ENCODE measurements at places on chromosomes 6 and 20.

GRCh38 chr6:80547827-80548226 lies 441.4 kb downstream of the BCKDHB start:
- no peak for DNase-seq

GRCh38 chr6:164106345-164106769 lies 691.8 kb downstream of the QKI start:
- DNase-seq = no peak

- no peak for DNase-seq
Measured at GRCh38 chr20:48621376-48622078, 206.3 kb downstream of the PREX1 start.

DNA sequence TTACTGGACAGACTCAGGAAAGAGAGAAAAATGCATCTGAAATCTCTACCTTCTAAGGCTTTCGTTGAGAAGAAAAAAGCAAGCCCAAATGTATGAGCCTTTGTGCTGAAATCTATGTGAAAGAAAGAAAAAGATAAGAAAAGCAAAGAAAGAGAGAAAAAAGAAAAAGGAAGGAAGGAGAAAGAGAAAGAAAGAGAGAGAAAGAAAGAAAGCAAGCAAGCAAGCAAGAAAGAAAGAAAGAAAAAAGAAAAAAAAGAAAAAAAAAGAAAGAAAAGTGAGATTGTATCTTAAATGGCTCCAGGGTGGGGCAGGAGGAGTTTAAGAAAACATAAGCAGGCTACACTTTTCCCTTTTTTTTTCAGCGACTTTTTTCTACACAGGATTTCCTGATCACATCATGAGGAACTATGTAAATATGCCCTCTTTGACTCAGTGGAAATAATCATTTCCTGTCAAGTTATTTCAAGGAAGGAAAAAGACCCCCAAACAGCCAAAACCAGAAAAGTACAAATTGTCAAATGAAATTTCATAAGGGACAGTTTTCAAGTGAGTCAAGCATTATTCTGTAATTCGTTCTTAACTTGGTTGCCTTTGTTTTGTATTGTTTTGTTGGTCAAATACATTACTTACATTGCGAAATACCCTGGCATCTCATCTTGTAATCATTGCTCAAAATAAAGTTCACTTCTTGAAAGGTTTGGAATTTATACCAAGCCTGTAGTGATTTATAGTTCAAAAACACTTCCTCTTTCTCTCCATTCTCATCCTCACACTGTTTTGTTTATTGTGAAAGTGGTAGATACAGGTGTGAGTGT lies 79.5 kb upstream of the RNF217 start:
- DNase-seq = no peak

DNA sequence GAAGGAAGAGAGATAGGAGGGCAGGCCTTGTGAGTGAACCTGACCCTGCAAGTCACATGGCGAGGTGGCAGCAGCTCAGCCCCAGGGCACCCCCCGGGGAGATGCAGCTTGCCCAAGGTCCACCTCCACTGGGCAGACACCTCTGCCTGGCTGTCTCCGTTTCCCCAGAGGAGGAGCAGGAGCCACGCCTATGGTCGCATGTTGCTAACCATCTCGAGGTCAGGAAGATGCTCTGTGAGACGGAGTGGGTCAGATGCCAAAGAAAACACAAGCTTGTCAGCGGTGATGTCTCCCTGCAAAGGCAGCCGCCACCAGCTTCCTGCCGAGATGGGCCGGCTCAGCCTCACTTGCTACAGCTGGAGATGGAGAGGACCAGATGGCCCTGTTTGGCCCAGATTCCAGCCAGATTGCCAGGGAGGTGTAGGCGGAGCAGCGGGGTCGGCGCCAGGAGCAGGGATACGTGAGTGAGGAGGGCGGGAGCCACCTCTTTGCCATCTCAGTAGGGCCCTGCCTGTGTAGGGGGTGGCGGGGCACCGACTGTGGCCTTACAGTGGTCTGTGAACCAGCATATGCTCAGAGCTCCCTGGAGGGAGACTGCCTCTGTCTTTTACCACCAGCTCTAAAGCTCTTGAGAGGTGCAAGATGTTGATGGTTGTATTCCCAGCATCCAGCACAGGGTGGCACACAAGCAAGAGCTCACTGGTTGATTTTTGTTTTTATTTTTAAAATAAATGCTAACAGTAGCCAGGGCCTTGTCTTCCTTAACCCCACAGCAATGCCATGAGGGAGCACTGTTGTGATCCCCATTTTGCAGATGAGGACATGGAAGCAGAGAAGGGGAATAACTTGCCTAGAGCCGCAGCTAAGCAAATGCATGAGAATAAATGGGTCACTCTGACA lies 42.9 kb upstream of the FAM83D start:
- no peak for DNase-seq

GRCh38 chr6:86609549-86610388 lies 327.6 kb upstream of the HTR1E start:
- no peak for DNase-seq

GRCh38 chr6:21180155-21180554 lies 413.4 kb upstream of the SOX4 start:
- DNase-seq = no peak

GRCh38 chr20:32451682-32452461 lies 93.7 kb downstream of the ASXL1 start:
- DNase-seq = no peak

DNA sequence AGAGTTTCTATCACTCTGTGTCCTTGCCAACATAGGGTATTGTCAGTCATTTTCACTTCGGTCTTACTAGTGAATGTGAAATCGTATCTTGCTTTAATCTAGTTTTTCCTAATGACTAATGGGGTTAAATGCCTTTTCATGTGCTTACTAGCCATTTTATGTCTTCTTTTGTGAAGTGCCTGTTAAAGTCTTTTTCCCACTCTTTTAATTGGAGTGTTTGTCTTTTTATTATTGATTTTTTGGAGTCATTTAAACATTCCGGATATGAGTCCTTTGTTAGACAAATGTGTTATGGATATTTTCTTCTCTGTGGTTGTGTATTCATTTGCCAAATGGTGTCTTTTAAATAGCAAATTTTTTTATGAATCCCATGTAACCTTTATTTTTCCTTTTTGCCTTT lies 194.6 kb downstream of the CDH26 start:
- no peak for DNase-seq

GRCh38 chr6:127342946-127343808 lies at the start of gene ECHDC1:
Gene ECHDC1 (minus strand): TSS chr6:127343609. CDS start chr6:127331028, 12,581 bp downstream.
- DNase-seq = peak; percentile 51

- no peak for DNase-seq
Measured at GRCh38 chr20:57514273-57514751, 10.6 kb downstream of the CTCFL start.

DNA sequence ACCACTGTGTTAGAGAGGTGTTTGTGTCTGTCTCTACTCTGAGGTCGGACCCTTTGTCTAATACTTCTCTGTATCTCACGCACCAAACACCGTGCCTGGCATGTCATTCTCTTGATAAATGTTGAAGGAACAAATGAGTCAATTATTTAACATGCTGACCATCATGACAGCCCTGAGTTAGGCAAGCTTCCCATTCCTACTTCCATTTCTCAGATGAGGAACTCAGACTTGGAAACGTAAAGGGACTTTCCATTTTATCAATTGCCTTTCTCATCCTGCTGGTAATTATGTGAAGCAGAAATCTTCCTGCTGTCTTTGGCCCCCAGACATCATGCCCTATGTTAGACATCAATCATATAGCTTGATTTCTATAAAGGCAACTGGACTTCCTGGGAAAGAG lies 227.0 kb upstream of the ECI2 start:
- no peak for DNase-seq

GRCh38 chr20:33624399-33624798 lies 37.7 kb upstream of the C20orf144 start:
- DNase-seq = no peak

DNA sequence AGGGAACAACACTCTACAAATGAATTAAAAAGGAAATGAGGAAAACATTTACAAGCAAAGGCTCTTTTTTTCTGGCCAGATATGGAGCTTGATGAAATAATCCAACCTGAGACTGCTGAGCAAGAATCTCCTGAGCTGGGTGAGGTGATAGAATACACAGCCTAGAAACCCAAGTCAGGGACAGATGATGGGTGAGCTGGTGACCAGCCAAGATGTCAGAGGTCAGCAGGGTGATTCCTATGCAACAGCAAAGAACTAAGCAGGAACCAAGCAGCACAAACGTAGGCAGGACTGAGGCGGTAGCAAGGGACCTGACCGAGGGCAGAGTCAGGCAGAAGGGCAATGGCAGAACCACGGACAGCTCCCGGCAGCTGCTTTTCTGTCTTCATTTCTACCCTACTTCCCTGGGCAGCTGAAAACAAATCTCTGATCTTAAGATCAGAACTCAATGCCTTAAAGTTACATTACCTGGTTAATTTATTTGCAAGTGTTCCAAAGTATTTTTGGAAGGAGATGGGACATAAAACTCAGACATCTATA lies 75.1 kb downstream of the CDC40 start:
- DNase-seq = no peak

DNA sequence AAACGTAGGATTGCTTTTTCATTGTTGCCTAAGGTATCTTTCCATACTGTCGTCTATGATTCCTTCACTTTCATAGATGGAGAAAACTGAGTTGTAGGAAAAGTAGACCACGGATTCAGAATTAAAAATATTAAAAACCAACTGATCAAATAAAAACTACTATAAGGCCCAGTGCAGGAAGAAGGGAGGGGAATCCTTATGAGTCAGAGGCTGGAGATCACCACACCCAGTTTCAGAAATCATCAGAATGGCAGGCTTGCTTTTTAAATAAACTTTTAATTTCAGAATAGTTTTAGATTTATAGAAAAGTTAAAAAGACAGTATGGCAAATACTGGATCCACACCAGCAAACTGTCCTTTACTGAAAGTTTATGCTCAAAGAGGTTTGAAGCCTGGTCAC lies 32.0 kb upstream of the POPDC3 start:
- DNase-seq = no peak

DNA sequence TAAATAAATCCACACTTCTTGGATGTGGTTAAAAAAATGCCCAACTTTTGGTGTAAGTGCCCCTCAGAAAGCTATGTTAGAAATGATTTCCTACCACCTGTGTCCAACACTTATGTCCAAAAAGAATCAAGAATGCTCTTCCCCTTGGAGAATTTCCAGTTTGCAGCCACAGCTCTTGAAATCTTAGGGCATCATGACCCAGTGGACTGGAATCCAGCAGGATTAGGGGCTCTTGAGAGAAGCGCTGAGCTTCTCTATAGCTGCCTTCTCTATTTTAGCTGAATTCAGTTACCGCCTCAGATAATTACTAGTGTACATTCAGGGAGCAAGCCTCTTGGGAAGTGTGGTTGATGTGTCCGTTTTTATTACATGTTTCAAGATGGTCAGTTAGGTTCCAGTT lies 2.5 kb downstream of the PHACTR1 start:
- DNase-seq = no peak

- no peak for DNase-seq
Measured at GRCh38 chr6:156782691-156783320, 5.6 kb downstream of the ARID1B start.

DNA sequence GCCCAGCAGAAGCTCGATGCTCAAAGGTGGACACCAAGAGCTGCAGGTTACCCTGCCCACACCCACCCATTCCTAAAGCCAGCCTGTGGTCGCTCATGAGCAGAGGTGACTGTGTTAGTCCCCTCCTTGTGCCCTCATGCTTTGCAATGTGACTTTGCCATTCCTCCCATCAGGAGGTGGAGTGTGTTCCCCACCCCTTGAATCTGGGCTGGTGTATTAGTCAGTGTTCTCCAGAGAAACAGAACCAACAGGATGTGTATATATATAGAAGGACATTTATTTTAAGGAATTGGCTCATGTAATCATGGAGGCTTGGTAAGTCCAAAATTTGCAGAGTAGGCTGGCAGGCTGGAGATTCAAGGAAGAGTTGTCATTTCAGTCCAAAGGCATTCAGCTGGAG lies 54.4 kb upstream of the RNF24 start:
- DNase-seq = no peak

- DNase-seq = no peak
Measured at GRCh38 chr20:24382743-24383142, 86.7 kb upstream of the SYNDIG1 start.

DNA sequence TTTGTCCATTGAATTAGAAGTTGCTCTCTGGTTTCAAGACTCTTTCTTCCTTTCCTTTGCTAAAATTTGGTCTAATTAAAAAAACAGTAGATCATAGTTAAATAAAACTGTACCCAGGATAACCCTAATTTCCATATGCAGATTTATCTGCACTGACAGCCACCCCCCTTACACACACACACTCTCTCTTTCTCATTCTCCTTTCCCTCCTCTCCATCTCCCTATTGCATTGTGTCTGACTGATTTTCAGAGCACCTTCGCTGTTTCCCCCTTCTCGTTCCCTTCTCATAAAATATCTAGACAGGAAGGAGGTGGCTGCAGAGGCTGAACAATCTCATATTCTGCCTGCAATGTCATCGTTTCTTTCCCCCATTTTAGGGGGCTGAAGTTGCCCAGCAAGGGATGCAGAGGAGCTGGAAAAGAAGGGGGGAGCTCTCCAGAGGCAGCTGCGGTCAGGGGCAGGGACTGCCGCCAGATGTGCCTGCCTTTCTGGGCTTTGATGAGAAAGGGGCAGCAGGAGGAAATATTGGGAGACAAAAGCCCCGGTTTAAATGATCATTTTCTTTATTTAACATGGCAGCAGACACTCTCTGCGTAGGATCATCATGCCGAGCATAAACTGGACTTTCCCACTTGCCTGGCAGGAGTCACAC lies 22.5 kb upstream of the MMS22L start:
- DNase-seq = no peak

- DNase-seq = no peak
Measured at GRCh38 chr6:144344646-144345045, 59.5 kb downstream of the UTRN start.

DNA sequence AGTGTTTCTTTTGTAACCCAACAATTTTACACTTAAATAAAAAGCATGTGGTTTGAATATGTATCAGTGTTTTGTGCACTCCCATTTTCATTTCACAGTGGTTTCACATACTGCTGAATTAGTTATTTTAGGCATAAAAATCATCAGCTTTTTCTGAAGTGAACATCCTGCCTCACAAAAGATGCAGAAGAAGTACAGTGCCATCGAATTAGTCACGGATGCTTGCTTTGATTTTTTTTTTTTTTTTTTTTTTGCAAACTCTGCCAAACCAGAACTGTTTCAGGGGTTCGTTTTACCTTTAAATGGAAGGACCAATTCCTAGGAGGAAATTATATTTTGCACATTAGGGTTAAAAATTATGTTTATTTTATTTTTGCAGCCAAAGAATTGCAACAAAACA lies 158.6 kb downstream of the RPS12 start:
- no peak for DNase-seq

All from stimulated activated CD8-positive, alpha-beta memory T cell treated with anti-CD3 and anti-CD28 coated beads, Interleukin-7, amount 100 ng/mL, for 48 hours (primary cell).